Erythroblast (primary cell): ENCODE measurements at places on chromosomes 16 and 17.

GRCh38 chr16:10988164-10988803, 43.9 kb downstream of the CLEC16A start:
- peak; percentile 7 for DNase-seq

DNA sequence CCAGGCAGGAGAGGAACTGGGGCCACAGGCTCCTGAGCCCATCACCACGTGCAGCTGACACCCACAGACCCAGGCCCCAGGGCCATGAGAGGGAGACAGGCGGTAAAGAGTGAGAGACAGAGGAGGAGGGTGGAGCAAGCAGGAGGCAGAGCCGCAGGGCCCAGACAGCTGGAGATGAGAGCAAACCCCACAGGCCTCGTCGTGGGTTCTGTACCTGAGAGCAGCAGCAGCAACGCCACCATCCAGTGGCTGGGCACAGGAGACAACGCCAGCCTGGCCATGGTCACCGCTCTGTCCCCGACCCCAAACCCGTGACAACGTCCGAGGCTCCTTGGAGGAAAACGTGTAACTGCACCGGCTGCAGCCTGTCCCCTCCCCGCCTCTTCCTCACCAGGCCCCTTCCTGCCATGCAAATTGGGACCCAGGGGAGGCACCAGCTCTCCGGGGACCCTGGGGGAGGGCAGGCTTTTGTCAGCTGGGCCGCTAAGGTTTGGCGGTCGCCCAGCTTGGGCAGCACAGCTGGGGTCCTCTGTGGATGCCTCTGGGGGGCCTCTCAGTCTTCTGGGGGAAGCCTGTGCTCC, at the start of gene CD79B:
TSS of gene CD79B (minus strand) at position 351 of the 581 bp plus-strand sequence. CDS start at position 281, 70 bp downstream.
- DNase-seq = no peak

DNA sequence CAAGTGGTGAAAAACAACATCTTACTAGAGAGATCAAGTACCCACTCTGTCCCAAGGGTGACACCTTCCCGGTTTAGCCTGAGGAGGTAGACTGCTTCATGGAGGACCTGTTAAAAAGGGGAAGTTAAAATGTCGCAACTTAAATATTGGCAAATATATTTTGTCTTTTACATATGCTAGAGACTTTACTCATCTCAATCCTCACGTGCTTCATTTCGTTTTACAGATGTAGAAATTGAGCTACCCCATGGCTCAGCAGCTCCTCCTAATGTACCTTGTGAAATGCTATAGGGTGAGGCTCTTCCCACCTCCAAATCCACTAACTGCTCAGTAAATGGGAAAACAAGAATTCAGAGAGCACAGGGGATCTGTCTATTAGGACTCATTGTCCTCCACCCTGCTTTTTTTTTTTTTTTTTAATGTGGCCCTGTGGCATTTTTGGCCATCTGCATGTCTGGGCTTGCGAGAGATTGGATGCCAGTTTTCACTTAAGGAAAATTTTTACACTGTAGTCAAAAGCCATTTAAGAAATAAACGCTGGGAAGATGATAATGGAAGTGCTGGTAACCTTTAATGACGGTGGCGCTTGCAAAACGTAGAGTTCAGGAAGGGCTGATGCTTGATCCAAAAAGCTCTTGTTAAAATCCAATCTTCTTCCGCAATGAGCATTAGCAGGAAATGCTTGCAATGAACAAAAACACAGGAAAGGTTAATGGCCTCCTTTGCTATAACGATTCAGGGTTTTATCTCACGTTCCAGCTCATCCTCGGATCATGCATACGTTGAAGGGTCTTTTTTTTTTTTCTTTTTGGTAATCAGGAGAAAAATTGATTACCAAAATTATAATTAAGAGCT, 39.8 kb downstream of the HSBP1 start:
- no peak for DNase-seq

DNA sequence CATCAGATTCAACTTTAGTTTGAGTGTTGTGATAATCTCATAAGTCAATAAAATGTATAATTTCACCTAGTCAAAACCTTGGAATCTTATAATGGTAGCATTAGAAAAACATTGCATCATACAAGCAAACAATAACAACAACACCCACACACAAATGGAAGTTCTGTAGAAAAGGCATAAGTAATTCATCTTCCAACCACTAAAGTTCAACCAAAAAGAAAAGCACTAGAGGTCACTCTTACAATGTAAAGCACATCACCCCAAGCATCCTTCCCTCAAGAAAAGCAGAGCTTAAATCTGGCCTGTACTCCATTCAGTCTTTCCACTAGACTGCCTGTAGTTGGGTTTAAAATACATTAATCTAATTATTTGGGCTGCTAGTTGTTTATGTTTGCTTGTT, 1.8 kb downstream of the CNTNAP4 start:
- no peak for DNase-seq

GRCh38 chr17:79890706-79891105, 51.5 kb upstream of the CBX4 start:
- no peak for DNase-seq

- DNase-seq = no peak
Measured at GRCh38 chr17:53626286-53626685, 196.4 kb upstream of the KIF2B start.

- no peak for DNase-seq
Measured at GRCh38 chr17:72452286-72453173, 331.7 kb downstream of the SOX9 start.

- DNase-seq = no peak
Measured at GRCh38 chr17:73293480-73293911, 18.3 kb downstream of the CDC42EP4 start.

- no peak for DNase-seq
Measured at GRCh38 chr17:39114723-39115122, 36.7 kb downstream of the PLXDC1 start.

- peak; percentile 70 for DNase-seq
Measured at GRCh38 chr17:38702916-38703741, 1.9 kb upstream of the MLLT6 start.

DNA sequence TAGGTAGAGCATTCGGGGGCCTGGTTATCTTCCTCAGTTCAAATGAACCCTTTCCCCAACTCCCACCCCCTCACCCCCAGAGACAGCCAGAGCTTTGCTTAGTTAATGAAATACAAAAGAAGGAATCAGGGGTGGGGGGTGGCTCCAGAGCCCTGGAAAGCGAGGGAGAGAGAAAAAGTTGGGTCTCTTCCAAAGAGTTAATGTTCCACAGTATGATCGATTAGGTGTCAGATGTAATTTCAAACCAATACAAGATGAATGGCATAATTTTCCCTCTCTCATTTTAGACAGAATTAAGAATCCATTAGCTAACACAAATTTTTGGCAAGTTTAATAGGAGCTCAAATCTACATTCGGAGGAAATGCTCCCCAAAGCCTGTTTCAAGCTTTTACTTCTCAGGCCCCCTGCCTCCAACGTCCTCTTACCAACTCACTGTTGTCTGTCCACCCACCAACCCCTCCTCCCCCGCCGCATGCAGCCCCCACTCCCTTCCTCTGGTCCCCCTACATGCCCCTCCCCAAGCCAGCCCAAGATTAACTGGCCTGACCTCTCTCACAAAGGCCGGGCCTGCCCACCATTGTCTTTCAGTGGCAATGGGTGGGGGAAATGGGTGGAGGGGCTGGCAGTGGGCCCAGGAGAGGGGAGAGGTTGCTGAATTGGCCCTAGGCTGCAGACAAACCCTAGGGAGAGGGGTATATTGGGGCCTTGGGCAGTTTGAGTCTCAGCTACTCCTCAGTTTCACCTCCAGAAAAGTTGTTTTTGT, 28.2 kb downstream of the NEUROD2 start:
- DNase-seq = no peak
